Upper lobe of left lung (tissue), 6 donors: ENCODE measurements at places on chromosomes 11 and 22. TPM values are rescaled to one million over a fixed set of nuclear protein-coding genes. Genes with fewer than 3 reads are reported as not detected.

DNA sequence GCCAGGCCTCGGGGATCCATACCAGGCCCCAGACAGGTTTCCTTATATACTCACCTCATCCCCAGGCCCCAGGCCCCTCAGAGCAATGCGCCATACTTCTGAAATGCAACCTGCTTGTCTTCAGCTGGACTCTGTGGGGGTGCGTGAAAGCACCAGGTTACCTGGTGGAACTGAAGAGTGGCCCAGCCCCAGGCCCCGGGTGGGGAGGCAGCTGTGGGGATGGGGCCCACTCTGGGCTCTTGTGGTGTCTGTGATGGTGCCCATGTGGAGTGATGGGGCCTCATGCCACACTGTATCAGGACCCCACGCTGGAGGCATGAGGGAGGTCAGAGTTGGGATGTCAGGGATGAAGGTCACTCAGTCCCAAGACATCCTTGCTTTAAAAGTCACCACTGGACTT is 999.0 kb downstream of the BRD1 start:
- no peak for DNase-seq
- H3K27ac ChIP-seq, result no peak overlapping the region
- H3K27me3 ChIP-seq, result no peaks in the 10 kb centered on the region
- no peaks in the 10 kb centered on the region for H3K4me1 ChIP-seq
- no peaks in the 10 kb centered on the region for H3K36me3 ChIP-seq

DNA sequence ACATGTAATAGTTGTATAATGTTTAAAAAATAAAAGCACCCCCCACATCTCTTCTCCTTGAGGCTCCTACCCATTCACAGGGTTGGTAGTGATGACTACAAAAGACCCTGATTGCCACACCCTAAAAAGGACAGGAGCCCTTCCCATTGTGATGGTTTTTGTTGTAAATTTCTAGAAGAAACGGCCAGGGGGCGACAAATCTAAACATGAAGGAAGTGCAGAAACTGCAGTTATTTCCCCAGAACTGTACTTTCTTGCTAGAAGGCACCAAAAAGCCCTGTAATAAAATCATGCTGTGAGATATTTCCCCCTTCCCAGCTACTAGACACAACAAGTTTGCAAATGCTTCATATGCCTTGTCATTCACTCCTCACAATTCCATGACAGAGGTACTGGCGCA is 10.8 kb downstream of the PRR5L start:
- no peaks in the 10 kb centered on the region for H3K36me3 ChIP-seq
- H3K4me1 ChIP-seq, result peaks cover 4% of the 10 kb centered on the region
- no peak for DNase-seq
- no peak overlapping the region for H3K27ac ChIP-seq

- no peaks in the 10 kb centered on the region for H3K27me3 ChIP-seq
- no peak overlapping the region for H3K27ac ChIP-seq
- no peaks in the 10 kb centered on the region for H3K36me3 ChIP-seq
- DNase-seq, result no peak
- H3K4me3 ChIP-seq, result no peak overlapping the region
Measured at GRCh38 chr22:43479301-43479950, 67.6 kb downstream of the MPPED1 start.

DNA sequence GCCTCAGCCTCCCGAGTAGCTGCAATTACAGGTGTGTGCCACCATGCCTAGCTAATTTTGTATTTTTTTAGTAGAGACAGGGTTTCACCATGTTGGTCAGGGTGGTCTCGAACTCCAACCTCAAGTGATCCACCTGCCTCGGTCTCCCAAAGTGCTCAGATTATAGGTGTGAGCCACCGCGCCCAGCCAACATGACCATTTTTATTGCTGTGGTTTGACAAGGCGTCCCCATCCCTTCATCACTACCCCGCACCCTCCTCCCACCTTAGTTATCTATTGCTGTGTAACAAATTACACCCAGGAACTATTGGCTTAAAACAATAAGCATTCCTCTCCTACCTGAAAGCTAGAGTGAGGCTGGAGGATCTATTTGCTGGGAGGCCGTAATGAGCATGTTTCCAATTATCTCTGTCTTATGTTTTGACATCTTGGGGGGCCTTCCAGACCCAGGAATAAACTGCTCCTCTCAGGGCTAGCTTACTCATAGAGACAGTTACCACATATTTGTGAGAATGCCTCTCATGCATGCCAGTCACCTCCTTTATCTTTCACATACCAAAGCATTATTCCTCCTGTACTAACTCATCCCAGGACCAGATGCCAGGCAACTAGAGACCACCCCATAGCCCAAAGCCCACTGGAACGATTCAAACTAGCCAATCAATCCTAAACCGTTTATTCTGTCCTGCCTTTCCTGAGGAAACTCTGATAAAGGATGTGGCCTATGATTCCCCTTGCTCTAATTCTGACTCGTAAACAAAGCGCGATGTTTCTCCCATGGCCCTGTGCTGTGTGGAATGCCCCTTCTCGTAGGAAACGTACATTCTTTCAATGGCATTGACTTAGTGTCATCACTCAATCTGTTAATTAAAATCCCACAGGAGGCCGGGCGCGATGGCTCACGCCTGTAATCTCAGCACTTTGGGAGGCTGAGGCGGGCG is 19.4 kb downstream of the SNU13 start:
- no peaks in the 10 kb centered on the region for H3K27me3 ChIP-seq
- peaks cover 12% of the 10 kb centered on the region for H3K4me1 ChIP-seq
- no peak for DNase-seq
- peak overlapping the region; percentile 94 for H3K27ac ChIP-seq
- no peak overlapping the region for H3K4me3 ChIP-seq

GRCh38 chr11:69911310-69912160 is 92.3 kb upstream of the FGF3 start:
- H3K27ac ChIP-seq, result no peak overlapping the region
- H3K4me1 ChIP-seq, result peaks cover 17% of the 10 kb centered on the region
- no peaks in the 10 kb centered on the region for H3K27me3 ChIP-seq
- H3K36me3 ChIP-seq, result no peaks in the 10 kb centered on the region
- DNase-seq, result peak; percentile 68
- no peak overlapping the region for H3K4me3 ChIP-seq

DNA sequence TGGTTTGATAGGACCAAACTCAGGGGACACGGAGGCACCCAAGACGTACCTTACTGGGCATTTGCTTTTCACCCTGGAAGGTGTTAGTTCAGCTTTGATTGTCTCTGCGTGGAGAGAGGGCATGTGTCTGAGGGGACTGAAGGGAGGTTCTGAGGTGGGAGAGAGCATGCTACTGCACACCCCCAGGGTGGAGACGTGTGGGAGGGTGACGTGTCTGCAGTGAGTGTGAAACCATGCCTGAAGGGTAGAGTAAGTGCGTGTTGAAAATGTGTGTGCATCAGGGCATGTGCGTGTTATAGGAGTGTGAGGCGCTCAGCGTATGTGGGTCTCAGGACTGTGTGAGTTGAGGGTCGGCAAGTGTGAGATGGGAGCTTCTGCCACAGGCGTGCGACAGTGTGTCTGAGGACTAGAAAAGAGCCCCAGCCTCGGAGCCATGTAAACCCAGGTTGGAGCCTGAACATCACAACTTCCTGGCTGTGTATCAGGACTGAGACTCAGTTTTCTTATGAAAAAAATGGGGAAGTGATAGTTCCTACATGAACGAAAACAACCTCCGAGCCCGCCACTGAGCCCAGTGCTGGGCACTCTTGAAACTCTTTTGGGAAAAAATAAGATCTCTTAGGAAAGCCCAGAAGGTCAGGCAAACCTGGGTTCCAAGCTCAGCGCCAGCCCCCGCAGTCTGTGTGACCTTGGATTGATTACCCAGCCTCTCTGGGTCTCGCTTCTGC is 11.8 kb upstream of the KCNJ11 start:
- H3K36me3 ChIP-seq, result no peaks in the 10 kb centered on the region
- no peak for DNase-seq
- no peak overlapping the region for H3K4me3 ChIP-seq
- H3K27me3 ChIP-seq, result no peaks in the 10 kb centered on the region
- H3K4me1 ChIP-seq, result peaks cover 7% of the 10 kb centered on the region

GRCh38 chr11:96538104-96538503 is 148.3 kb downstream of the JRKL start:
- H3K27ac ChIP-seq, result no peak overlapping the region
- no peak for DNase-seq
- no peak overlapping the region for H3K4me3 ChIP-seq
- no peaks in the 10 kb centered on the region for H3K4me1 ChIP-seq

- H3K27me3 ChIP-seq, result no peaks in the 10 kb centered on the region
- H3K4me1 ChIP-seq, result no peaks in the 10 kb centered on the region
- no peak for DNase-seq
- no peak overlapping the region for H3K4me3 ChIP-seq
- no peaks in the 10 kb centered on the region for H3K36me3 ChIP-seq
Measured at GRCh38 chr11:94017446-94017845, 3.7 kb upstream of the HEPHL1 start.

- no peak overlapping the region for H3K4me3 ChIP-seq
- no peaks in the 10 kb centered on the region for H3K36me3 ChIP-seq
- peaks cover 14% of the 10 kb centered on the region for H3K4me1 ChIP-seq
Measured at GRCh38 chr11:47464483-47464882, 15.5 kb upstream of the RAPSN start.

DNA sequence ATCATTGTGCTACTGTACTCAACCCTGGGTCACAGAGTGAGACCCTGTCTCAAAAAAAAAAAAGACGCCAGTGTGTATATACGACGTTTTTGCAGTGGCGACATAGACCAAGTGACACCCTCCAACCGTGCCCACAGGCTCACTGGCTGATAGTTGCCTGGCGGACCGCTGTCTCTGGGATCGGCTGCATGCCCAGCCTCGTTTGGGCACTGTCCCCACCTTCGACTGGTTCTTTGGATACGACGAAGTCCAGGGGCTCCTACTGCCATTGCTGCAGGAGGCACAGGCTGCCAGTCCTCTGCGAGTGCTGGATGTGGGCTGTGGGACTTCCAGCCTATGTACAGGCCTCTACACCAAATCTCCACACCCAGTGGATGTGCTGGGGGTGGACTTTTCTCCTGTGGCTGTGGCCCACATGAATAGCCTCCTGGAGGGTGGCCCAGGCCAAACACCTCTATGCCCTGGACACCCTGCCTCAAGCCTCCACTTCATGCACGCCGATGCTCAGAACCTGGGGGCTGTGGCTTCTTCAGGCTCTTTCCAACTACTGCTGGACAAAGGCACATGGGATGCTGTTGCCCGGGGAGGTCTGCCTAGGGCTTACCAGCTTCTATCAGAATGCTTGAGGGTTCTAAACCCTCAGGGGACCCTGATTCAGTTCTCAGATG is 1.3 kb downstream of the CSKMT start:
- H3K27ac ChIP-seq, result peak overlapping the region; percentile 97
- DNase-seq, result no peak
- peaks cover 38% of the 10 kb centered on the region for H3K4me1 ChIP-seq
- H3K36me3 ChIP-seq, result peaks cover 11% of the 10 kb centered on the region
- peak overlapping the region; percentile 60 for H3K4me3 ChIP-seq
- H3K27me3 ChIP-seq, result no peaks in the 10 kb centered on the region

- H3K27me3 ChIP-seq, result no peaks in the 10 kb centered on the region
- H3K36me3 ChIP-seq, result no peaks in the 10 kb centered on the region
- H3K4me1 ChIP-seq, result no peaks in the 10 kb centered on the region
Measured at GRCh38 chr11:72513411-72513810, 79.1 kb upstream of the CLPB start.

GRCh38 chr11:43532041-43532440 is 148.5 kb upstream of the HSD17B12 start:
- no peaks in the 10 kb centered on the region for H3K4me1 ChIP-seq
- no peaks in the 10 kb centered on the region for H3K36me3 ChIP-seq

DNA sequence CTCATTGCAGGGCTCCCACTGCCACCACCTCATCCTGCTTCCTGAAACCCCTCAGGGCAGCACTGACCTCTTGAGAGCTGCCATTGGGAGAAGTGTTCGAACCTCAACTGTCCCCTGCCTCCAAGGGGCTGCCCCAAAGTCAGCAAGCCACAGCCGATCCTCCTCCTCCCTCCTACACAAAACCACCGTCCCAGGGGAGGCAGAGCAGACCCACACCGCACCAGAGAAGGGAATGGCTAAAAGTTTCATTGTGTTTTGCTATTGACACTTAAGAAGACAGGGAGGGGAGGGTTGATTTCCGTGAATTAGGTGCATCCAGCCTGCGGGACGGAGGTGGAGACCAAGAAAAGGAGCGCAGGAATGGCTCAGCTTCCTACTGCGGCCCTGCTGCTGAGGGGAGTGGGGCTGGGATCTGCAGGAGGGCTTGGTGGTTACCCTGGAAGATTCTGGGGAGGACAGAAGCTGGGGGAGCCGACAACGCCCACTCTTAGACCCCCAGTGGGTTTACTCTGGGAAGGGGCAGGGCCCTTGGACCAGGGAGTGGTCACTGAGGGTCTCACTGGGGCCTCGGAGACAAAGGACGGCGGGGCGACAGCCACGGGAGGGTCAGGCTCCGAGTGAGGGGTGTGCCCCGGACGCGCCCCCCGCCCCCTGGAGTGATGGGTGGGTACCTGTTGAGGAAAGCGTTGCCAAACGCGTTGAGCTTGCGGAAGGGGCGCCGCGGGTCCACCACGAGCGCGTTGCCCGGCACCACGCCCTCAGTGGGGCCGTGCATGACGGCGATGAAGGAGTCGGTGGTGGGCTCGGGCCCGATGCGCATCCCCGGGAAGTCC is 815 bp downstream of the EHD1 start:
- no peaks in the 10 kb centered on the region for H3K27me3 ChIP-seq
- H3K4me3 ChIP-seq, result peak overlapping the region; percentile 96
- peaks cover 66% of the 10 kb centered on the region for H3K4me1 ChIP-seq
- peak overlapping the region; percentile 91 for H3K27ac ChIP-seq
- no peak for DNase-seq
- peaks cover 13% of the 10 kb centered on the region for H3K36me3 ChIP-seq

DNA sequence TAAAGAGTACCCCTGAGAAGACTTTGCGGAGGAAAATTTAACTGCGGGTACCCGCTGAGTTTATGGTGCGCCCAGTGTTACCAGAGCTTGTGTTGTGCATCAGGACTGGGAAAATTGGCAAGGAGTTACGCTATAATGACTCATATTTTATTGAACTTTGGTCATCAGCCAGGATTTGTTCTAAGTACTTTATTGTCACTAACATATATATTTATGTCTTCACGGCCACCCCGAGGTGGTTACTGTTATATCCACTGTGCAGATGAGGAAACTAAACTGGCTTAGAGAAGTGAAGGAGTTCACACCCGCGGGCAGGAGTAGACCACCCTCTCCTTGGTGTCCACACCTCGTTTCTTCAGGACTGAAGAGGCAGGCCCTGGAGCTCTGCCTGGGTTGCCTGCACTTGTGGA is 667 bp downstream of the ACCS start:
- peak overlapping the region; percentile 91 for H3K27ac ChIP-seq
- H3K36me3 ChIP-seq, result no peaks in the 10 kb centered on the region
- peak overlapping the region; percentile 46 for H3K4me3 ChIP-seq
- DNase-seq, result no peak
- H3K27me3 ChIP-seq, result no peaks in the 10 kb centered on the region
- peaks cover 14% of the 10 kb centered on the region for H3K4me1 ChIP-seq

DNA sequence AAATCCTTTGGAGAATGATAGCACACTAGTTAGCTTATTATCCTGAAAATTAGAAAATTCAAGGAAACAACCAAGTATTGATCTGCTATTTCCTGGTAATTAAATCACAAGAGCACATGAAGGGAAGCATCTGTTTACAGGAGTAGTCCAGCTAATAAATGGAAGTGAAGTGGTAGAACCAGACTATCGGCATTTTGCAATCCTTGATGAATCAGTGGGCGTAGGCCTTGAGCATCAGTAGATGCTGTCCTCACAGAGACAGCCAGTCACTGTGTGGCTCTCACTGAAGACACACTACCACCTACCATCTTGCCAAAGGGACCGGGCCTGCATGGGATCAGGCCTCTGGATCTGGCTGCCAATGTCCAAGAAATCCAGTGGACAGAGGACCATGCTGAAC is 69.8 kb downstream of the FBLN1 start:
- H3K27me3 ChIP-seq, result no peaks in the 10 kb centered on the region
- H3K27ac ChIP-seq, result no peak overlapping the region
- H3K36me3 ChIP-seq, result no peaks in the 10 kb centered on the region
- DNase-seq, result no peak
- no peak overlapping the region for H3K4me3 ChIP-seq

Gene SERHL2
- total RNA-seq, result 1.1 TPM

Gene FAT3
- total RNA-seq, result 4.2 TPM

Gene GGTLC2
- total RNA-seq, result 5.2 TPM

Gene NPAS4
- not detected for total RNA-seq

Gene RPL3
- total RNA-seq, result 1,833 TPM

Gene NNMT
- total RNA-seq, result 290 TPM
